Activated CD8-positive, alpha-beta T cell treated with anti-CD3 and anti-CD28 coated beads, Interleukin-2, amount 10 ng/mL, durations not matched to agents 7 days and 5 days (primary cell): ENCODE measurements at places on chromosomes 1 and 21. TPM values are rescaled to one million over a fixed set of nuclear protein-coding genes. Genes with fewer than 3 reads are reported as not detected.

DNA sequence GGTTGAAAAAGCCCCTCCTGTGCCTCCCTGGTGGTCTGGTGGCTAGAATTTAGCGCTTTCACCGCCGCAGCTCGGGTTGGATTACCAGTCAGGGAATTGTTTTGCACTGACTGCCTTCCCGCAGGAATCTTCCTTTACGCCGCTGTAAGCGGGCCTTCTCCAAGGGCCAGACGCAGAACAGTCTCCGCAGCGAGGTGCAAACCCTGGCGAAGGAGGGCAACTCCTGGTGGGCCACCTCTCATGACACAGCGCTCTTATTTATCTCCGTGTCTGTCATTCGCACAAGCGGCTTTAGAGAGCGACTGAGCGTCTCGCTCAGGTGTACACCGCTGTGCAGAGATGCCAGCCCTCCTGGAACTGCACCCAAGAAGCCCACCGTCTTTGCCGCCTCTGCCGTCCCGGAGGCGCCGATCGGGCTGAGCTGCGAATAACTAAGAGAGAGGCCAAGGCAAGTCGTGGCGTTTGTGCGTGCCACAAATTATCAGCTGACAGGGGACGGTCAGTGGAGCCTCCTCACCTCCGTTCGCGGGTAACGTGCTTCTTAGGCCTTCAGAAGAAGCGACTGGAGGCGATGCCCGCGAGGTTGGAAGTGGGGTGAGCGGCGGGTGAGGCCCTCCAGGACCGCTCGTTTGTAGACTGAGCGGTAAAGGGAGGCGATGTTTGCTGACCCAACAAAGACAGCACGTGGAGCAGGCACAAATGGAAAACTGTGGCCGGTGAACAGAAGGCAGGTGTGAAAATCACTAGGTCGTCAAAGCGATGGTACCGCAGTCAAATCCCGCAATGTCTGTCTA is 93.5 kb downstream of the PRKAB2 start:
- no peak for DNase-seq

GRCh38 chr1:188715566-188715965 is 1762.1 kb downstream of the BRINP3 start:
- no peak for DNase-seq

GRCh38 chr1:79694241-79694640 is 687.7 kb upstream of the ADGRL4 start:
- no peak for DNase-seq

IGSF21 gene
- total RNA-seq, result not detected

AIM2 gene
- 0.99 TPM for total RNA-seq

GRCh38 chr1:41359211-41360073 is 1.8 kb upstream of the FOXO6 start:
- no peak for DNase-seq

- DNase-seq, result no peak
These were observed 20.1 kb upstream of the PTPRF start for GRCh38 chr1:43510621-43511020.

DNA sequence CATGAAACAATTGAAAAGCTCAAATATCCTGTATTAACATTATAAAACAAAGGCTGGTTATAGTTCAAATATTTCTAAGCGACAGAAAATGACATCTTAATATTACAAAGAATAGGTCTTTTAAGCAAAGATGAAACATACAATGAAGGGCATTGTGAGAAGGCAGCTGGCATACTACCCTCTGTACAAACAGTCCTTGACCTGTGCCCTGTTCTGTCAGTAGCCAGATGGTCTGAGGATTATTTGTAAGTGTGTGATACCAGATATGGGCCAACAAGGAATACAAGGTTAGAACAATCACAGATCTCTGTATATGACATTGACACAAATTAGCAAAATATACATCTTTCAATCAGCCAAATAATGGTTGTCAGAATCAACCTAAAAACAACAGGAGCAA is 1350.4 kb downstream of the AMY1C start:
- no peak for DNase-seq

DNA sequence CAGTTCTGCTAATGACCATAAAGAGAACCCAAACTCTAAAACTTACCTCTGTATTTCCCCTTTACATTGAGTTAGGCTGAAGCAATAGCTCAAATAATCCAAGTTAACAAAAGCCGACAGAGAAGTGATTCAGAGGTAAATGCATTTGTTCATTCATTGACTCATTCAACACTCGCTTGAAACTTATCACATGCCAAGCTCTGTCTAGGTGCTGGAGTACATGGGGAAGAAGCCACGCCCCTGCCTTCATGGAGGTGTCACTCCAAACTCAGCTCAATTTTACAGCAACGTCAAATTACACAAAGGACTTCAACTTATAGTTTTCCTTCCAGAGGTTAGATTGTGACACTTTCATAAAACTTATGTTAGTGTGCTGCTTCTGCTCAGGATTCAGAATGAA is 45.8 kb downstream of the SLC25A24 start:
- DNase-seq, result no peak

DNA sequence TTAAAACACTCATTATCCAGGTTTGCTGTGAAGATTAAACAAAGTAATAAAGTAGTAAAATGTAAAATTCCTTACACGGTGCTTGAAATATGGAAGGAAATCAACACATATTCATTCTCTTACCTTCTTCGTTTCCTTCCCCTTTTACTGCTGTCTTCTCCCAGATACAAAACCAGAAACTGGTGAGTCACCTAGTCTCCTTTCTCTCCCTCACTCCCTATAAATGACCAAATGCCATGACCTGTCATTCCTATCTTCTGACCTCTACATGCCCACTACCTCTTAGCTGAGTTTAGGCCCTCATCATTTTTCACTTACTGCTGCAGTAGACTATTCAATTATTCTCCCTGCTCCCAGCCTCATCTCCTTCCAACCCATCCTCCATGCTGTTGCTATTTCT is 4.3 kb upstream of the NR1I3 start:
- no peak for DNase-seq

DNA sequence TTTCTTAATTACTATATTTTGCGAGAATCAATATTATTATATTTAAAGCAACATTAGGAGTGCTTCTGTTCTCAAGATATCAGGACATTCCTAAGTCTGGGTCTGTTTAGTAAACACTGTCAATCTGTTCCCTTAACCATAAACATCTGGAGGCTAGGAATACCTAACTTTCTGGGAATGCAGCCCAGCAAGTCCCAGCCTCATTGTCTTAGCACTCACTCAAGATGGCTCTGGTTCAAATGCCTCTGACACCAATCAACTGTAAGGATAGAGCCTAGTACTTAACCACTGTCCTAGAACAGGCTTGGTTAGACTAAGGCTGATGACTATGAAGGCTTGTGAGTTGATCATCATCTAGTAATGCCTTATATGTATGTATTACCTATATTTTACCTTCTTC is 61.5 kb downstream of the TNN start:
- no peak for DNase-seq

- DNase-seq, result peak; percentile 60
These were observed 867 bp downstream of the PTGFRN start for GRCh38 chr1:116910379-116911187.

DNA sequence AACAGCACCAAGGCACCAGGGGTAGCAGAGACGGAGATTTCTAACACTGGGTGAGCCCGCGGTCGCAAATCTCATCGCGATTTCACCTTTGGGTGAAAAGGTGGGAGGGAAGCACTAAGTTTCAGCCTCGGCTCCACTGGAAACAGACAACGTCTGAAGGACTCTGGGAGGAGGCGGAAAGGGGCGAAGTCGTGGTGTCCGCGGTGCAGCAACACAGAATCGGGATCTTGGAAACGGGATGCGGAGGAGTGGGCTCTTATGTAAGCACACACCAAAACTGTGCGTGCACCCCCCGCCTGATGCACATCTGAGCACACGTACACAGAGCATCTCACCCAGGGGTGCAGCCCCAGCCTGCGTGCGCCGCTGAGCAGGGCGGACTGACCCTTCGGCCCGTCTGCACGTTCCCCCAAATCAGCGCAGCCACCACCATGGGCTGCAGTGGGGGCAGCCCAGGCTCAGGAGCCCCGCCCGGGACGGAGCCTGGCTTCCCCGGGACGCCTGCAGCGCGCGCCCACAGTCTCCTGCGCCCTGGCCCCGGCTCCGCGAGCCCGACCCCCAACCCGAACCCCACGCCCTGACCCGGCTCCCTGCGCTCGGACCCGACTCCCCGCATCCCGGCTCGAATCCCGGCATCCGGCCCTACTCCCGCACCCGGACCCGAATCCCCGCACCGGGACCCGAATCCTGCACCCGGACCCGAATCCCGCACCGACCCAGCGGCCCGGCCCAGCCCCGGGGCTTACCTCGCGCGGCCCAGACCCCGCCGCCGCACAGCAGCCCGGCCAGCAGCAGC is 670 bp downstream of the CLSTN1 start:
- DNase-seq, result peak; percentile 47

GRCh38 chr1:231465051-231465450 is 43.0 kb upstream of the EGLN1 start:
- DNase-seq, result no peak

PTPN22 gene
- total RNA-seq, result 74.8 TPM

FAM167B gene
- 0.78 TPM for total RNA-seq

LY9 gene
- 24.7 TPM for total RNA-seq
